Smooth muscle cell of the pulmonary artery (primary cell): ENCODE measurements at places on chromosomes 7 and 10. TPM values are rescaled to one million over a fixed set of nuclear protein-coding genes. Genes with fewer than 3 reads are reported as not detected.

HDAC9 gene
- 32.7 and 39.9 TPM in 2 replicates for total RNA-seq

CPN1 gene
- not detected in 2 replicates for total RNA-seq

SPDYE6 gene
- not detected in 2 replicates for total RNA-seq

PFKP gene
- total RNA-seq = 435 and 622 TPM in 2 replicates

UPK3B gene
- total RNA-seq = 0.39 and 0.46 TPM in 2 replicates

CTAGE4 gene
- total RNA-seq = 0.36 and 0.91 TPM in 2 replicates

CALML5 gene
- not detected in 2 replicates for total RNA-seq

TMEM248 gene
- 95.1 and 109 TPM in 2 replicates for total RNA-seq

VAX1 gene
- not detected in 2 replicates for total RNA-seq

LLCFC1 gene
- not detected in 2 replicates for total RNA-seq

MYL7 gene
- not detected in 2 replicates for total RNA-seq

BAG3 gene
- 19.3 and 24.1 TPM in 2 replicates for total RNA-seq

RSU1 gene
- 81.0 and 85.6 TPM in 2 replicates for total RNA-seq
